ENCODE measurements at places on chromosomes 6 and 20. TPM values are rescaled to one million over a fixed set of nuclear protein-coding genes. Genes with fewer than 3 reads are reported as not detected.

- DNase-seq = no peak
Measured at GRCh38 chr6:46917002-46917545, 4.7 kb downstream of the ADGRF5 start.

- peak; percentile 78 for DNase-seq
Measured at GRCh38 chr6:77466055-77466450, 2.8 kb upstream of the HTR1B start.

DNA sequence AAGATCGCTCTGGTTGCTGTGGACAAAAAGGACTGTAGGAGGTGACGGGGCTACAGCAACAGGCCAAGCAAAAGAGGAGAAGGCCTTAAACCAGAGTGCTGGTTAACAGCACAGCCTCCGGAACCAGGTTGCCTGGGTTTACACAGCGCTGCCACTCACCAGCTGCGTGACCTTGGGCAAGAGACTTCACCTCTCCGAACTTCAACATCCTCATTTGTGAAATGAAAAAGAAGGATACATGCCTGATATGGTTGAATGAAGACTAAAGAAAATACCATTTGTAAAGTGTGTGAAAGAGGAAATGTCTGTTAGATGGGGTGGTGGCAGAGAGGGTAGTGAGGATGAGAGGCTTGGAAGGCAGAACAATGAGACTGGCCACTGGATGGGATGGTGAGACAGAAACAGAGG lies 44.9 kb downstream of the PREX1 start:
- DNase-seq = no peak

PNLDC1 gene
- total RNA-seq = not detected

DNA sequence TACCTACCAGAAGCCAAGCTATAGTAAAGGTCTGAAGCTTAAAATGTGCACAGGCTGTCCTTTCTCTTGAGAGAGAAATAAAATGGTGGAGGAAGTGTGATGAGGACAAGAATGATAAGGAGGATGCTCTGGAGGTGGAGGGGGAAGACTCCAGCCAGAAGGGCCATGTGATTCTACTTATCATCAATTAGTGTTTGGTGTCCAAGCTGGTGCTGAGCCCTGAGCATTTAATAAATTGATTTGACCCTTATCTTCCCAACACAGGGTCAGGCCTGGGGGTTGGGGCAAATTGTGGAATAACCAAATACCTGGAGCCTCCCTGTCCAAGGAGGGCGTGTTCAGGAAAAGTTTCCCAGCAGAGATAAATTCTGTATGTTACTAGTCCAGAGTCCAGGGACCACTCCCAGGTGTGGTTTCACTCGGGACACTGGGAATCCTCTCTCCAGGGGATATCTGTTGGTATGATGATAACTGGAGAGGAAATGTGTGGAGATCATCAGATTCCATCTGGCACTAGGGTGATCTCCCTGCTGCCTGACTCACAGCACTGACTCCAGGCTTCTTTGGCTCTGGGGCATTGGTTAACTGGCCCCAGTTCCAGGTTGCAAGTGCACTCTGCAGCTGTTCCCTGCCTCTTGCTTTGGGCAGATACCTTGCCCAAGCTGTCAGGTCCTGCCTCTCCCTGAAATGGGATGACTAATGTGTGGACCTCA lies 3.8 kb upstream of the MYBL2 start:
- no peak for DNase-seq

STMN3 gene
- total RNA-seq = 16.5 TPM

GRCh38 chr20:36201198-36201597 lies 35.1 kb upstream of the AAR2 start:
- no peak for DNase-seq

FKBP1C gene
- not detected for total RNA-seq

GRCh38 chr6:41442800-41443501 lies 103.2 kb upstream of the FOXP4 start:
- DNase-seq = peak; percentile 80

CGA gene
- not detected for total RNA-seq

- peak; percentile 78 for DNase-seq
Measured at GRCh38 chr20:38599410-38599882, 2.2 kb upstream of the ARHGAP40 start.

GNRH2 gene
- total RNA-seq = 1.5 TPM

DNA sequence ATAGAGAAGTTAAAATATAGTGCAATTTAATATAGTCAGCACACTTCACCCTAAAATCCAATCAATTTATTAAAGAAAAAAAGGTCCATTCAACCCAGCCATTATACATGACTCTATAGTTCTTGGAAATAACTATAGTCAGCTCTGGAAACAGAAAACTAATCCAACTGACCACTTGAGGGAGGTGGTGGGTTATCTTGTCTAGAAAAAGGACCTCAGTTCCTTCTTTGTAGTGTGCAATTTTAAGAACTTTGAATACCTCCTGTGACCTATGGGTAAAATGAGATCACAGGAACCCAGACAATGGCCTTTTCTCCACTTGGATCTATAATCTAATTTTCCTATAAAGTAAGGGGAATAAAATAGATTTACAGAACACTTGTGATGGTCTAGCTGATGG lies 163.6 kb upstream of the CENPW start:
- no peak for DNase-seq

- DNase-seq = no peak
Measured at GRCh38 chr6:84033523-84034451, at the start of gene MRAP2. MRAP2 (plus strand) TSS chr6:84033772; CDS start chr6:84055319, 21,547 bp downstream.

- DNase-seq = no peak
Measured at GRCh38 chr20:54184904-54185626, 11.3 kb upstream of the CYP24A1 start.

- no peak for DNase-seq
Measured at GRCh38 chr6:53498649-53499048, 46.3 kb downstream of the GCLC start.

GRCh38 chr20:56987986-56988385 lies 278.5 kb downstream of the BMP7 start:
- no peak for DNase-seq

- no peak for DNase-seq
Measured at GRCh38 chr6:158548418-158549161, 11.3 kb upstream of the TMEM181 start.

DNA sequence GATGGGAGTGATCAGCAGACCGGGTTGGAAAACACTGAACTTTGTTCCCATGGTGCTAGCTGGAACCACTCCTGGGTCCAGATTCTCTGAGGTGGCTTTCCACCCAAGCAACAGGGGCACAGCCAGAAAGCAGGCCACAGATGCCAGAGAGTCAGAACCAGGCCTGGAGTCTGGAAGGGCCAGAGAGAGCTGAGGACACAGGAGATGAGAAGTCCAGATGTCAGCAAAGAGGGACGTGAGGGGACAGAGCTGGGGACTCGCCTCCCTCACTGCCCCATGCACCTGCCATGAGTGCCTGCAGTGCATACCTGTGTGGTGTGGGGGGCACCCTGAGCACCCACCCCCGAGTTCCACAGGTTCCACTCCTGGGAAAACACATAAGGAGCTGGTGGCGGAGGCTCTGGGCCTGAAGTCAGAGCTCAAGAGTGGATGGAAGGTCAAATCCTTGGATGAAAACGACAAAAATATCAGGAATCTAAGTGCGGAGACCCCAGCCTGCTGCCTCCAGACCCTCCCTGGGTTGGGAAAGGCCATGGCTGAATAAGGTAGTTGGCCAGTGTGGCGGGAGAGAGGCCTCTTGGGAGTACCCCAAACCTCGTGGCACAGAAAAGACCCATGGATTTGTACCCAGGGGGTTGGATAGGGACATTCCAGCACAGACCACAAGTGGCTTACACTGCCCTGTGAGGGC lies 224.2 kb downstream of the SYNDIG1 start:
- peak; percentile 20 for DNase-seq

- peak; percentile 69 for DNase-seq
Measured at GRCh38 chr6:149855040-149855654, 9.0 kb downstream of the LRP11 start.

- DNase-seq = no peak
Measured at GRCh38 chr20:63529861-63530787, 7.1 kb downstream of the PTK6 start.

- DNase-seq = no peak
Measured at GRCh38 chr20:8320306-8320705, 188.2 kb downstream of the PLCB1 start.

PRRT1 gene
- 2.8 TPM for total RNA-seq

DNA sequence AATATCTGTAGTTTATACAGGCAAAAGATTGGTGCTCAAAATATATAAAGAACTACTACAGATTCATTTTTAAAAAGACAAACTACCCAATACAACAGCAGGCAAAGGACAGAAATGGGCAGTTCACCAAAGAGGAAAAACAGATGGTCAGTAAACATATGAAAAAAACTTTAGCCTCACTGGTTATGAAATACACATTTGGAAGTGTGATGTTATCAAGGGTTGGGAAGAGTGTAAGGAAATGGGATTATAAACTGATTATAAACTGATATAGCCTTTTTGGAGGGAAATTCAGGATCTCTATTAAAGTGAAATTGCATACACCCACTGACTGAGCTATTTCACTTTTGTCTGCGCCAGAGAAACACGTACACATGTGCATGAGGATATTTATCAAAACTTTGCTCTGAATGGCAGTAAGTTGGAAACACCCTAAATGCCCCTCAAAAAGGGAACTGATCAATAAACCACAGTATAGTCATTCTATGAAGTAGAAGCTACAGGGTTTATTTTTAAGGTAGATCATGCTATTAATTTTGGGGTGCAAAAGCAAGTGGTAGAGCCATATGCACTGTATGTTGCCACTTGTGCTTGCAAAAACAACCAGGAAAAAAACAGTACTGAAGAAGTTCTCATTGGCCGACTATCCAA lies 32.2 kb upstream of the ARFGEF2 start:
- DNase-seq = no peak

- no peak for DNase-seq
Measured at GRCh38 chr6:17297271-17298080, 16.3 kb downstream of the RBM24 start.

SLC16A10 gene
- 1.8 TPM for total RNA-seq

GRCh38 chr20:53129563-53129962 lies 157.4 kb downstream of the TSHZ2 start:
- DNase-seq = no peak

DNA sequence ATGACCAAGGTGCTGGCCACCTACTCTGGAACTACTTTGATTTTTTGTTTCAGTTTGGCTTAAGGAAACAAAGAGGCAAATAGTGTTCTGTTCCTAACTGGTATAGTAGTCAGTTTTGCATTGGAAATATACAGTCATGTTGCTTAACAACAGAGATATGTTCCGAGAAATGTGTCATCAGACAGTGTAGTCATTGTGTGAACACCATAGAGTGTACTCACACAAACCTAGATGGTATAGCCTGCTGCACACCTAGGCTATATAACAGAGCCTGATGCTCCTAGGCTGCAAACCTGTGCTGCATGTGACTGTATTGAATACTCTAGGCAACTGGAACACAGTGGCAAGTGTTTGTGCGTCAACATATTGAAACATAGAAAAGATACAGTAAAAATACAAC lies 80.4 kb downstream of the ARID1B start:
- no peak for DNase-seq

GRCh38 chr6:24545183-24545582 lies 50.4 kb downstream of the ALDH5A1 start:
- DNase-seq = no peak

- no peak for DNase-seq
Measured at GRCh38 chr6:131736003-131736596, 25.3 kb upstream of the CTAGE9 start.

DNA sequence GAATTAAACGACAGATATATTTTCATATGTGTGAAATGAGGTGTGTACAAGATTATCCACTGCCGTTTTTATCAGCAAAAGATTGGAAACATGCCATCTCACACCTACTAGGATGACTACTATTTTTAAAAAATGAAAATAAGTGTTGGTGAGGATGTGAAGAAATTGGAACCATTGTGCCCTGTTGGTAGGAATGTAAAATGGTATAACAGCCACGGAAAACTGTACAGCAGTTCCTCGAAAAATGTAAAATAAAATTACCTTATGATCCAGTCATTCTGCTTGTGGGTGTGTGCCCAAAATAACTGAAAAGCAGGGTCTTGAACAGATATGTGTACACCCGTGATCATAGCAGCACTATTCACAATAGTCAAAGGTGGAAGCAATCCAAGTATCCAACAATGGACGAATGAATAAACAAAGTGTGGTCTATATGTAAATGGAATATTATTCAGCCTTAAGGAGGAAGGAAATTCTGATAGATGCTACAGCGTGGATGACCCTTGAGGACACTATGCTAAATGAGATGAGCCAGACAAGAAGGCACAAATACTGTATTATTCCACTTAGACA lies 27.0 kb upstream of the CCN5 start:
- no peak for DNase-seq

DNA sequence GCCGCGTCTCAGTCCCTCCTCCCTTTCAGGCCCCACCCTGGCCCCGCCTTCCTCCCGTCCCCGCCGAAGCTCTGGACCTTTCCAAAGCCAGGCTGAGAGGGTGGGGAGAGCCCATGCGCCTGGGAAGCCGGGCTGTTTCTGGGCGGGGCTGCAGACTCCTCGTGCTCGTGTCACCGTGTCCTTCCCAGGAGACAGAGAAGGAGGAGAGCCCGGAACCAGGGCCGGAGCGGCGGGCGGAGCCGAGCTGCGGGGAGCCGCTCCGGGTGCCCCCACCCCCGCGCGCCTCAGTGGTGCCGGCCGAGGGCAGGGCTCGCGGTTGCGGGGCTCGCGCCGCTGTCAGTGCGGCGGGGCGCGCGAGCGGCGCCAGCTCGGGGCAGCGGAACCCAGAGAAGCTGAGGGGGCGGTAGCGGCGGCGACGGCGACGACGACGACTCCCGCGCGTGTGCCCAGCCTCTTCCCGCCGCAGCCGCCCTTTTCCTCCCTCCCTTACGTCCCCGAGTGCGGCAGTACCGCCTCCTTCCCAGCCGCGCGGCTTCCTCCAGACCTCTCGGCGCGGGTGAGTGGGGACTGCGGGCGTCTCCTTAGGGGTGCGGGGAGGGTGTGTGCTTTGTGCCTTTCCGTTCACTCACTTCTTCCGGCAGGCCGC lies at the start of gene RALY:
Gene RALY (plus strand): TSS at position 336 of the 646 bp plus-strand sequence. CDS start 78,164 bp downstream, outside the sequence.
- no peak for DNase-seq

GRCh38 chr6:26044140-26045064 lies 42.8 kb upstream of the HFE start:
- no peak for DNase-seq

DNA sequence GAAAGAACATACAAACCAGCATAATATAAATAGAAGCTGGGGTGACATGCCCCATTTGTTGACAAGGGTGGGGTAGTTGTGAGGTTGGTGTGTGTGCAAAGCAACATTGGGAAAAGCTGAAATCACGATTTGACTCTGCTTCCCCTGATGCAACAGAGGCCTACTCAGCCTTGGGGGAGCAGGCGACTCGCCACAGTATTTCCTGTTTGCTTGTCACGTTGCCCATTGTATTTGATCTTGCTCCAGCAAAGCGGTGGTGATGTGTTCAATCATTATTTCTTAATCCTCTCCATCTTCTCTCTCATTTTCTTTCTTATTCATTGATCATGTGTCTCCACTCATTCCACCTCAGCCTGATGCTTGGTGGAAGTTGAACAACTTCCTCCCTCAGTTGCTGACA lies 165.8 kb upstream of the CITED2 start:
- no peak for DNase-seq

TSPO2 gene
- not detected for total RNA-seq
